Activated CD4-positive, alpha-beta memory T cell treated with anti-CD3 and anti-CD28 coated beads, Interleukin-2, amount 10 ng/mL, durations not matched to agents 7 days and 5 days (primary cell): ENCODE measurements at places on chromosomes 7 and 10. TPM values are rescaled to one million over a fixed set of nuclear protein-coding genes. Genes with fewer than 3 reads are reported as not detected.

Gene PCLO
- total RNA-seq: not detected

Gene SRRM3
- total RNA-seq: not detected

Gene ZFAND4
- 19.6 TPM for total RNA-seq

GRCh38 chr7:1950452-1951158, 280.5 kb downstream of the ELFN1 start:
- H3K36me3 ChIP-seq: no peaks in the 10 kb centered on the region
- no peak for DNase-seq
- no peak overlapping the region for H3K4me3 ChIP-seq
- H3K27me3 ChIP-seq: no peaks in the 10 kb centered on the region
- peaks cover 17% of the 10 kb centered on the region for H3K4me1 ChIP-seq
